RPMI8226 (cell line): ENCODE measurements at places on chromosomes 7 and 10.

GRCh38 chr10:86265895-86266259 lies 100.7 kb downstream of the GRID1 start:
- no peak for DNase-seq

DNA sequence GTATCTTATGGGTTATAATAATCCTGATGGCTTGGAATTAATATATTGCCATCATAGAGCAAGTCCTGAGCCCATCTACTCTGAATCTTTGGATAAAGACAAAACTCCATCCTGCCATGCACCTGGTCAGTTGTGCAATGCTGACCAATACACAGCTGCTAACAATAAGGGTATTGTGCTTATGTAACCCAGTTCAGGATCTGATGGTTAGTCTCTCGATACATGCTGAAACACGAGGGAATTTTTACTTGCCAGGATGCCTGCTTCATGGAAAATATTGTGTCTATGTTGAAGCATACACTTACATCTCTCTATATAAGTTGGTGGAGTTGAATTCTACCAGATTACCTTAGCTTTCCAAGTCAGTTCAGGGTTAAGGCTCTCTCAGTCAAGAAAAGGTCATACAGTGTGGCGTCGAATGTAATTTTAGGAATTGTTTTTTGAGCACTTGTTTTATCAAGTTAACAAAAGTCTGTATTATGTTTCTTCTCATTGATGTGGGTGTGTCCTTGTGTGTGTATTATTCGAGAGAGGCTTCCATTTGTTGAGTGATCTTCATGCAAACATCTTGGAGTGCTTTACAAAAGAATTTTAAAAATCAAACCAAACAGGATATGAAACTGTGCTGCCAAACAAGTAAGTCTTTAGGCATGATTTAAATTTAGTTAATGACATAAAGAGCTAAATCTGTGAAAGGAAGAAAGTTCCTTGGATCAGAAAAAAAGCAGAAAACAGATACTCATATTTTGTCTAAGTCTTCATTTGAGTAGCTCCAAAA lies 449.1 kb downstream of the SUGCT start:
- no peak for DNase-seq

GRCh38 chr7:151792086-151792485 lies 84.8 kb downstream of the PRKAG2 start:
- DNase-seq: no peak

GRCh38 chr10:133097961-133098360 lies 10.2 kb downstream of the ADGRA1 start:
- no peak for DNase-seq

GRCh38 chr7:88912852-88913251 lies 117.3 kb upstream of the TEX47 start:
- DNase-seq: no peak

DNA sequence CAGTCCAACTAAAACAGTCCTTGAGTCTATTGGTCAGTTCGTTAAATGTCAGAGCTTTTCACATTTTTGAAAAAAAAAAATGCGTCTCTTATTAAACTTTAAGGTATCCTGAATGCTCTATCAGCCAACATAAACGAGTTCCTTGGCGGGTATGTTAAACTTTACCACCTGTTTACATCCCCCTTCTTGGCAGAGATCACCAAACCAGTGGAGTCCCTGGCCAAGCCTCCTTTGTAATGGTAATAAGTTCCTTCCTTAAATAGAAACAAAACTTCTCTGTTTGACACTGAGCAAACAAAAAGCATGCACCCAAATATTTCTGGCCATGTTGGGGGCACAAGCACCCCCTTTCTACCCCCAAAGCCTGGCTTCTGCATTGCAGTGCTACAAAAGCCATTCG lies 3.2 kb downstream of the TRIL start:
- DNase-seq: no peak

DNA sequence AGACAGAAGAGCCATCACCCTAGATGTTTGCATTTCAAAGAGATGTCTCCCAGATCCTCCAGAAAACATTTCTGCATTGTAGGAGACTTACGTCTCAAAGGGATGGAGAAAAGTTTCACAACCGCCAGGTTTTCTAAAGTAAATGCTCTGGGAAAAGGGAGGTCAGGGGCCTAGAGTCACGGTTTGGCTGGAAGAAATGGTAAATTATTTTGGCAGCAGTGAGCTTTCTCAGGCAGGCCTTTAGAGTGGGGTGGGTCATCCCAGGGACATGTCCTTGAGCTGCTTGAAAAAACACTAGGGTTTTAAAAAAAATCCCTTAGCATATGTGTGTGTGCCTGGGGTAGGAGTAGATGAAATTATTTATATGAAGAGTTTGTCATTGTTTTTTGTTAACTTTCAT lies 728.8 kb downstream of the TYW1 start:
- no peak for DNase-seq

DNA sequence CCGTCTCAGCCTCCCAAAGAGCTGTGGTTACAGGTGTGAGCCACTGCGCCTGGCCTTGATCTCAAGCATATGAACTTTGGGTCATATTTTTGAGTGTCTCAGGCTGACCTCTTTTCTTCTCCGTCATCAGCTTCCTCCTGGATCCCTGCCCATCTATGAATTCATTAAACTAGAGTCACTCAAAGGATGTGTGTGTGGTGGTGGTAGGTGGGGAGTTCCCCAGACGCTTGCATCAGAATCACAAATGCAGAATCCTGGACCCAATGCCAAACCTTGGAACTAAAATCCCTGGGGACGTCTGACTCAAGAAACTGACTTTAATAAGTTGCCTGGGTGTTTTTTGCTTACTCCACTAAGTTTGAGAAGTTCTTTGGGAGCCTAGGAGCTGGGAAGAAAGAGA lies 6.7 kb upstream of the CREB5 start:
- no peak for DNase-seq

- no peak for DNase-seq
Measured at GRCh38 chr7:39433550-39433949, 132.7 kb upstream of the YAE1 start.

DNA sequence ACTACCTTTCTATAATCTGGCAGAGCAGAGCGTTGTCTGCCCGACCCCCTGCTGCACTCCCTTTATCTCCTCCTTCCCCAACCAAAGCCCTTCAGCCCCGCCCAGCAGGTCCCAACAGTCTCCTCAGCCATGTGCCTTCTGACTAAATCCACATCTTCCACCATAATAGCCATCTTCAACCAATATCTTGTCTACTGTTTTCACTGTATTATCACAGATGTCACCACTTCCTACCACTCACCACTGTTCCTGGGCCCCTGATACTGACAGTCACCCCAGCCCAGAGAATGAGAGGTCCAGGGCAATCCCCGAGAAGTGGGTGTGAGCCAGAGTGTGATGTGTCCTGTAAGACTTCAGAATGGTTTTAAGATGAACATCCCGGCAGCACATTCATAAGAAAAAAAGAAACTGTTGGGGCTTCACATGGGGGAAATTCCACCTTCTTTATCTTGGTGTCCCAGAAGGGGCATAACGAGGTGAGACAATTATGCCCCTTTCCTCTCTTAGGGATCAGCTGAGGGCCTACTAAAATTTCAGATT lies 25.3 kb downstream of the CCDC6 start:
- DNase-seq: no peak

- no peak for DNase-seq
Measured at GRCh38 chr10:125535559-125535958, 147.4 kb downstream of the TEX36 start.

DNA sequence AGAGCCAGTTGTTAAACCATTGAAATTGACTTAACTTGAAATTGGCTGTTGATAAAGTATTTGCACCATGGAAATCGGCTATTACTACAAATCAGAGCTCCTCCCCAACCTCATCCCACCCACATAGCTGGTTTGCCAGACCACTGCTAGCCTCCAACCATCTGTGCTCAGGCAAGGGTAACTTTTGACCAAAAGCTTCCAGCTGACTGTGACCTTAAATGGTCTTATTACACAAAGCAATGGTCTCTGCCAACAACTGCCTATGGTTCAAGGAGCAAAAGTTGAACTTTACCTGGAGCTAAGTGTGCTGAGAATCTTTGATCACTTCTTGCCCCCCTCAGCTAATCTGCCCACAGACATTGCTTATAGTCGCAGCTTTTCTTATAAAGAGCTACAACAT lies 48.5 kb upstream of the ADRB1 start:
- DNase-seq: no peak

DNA sequence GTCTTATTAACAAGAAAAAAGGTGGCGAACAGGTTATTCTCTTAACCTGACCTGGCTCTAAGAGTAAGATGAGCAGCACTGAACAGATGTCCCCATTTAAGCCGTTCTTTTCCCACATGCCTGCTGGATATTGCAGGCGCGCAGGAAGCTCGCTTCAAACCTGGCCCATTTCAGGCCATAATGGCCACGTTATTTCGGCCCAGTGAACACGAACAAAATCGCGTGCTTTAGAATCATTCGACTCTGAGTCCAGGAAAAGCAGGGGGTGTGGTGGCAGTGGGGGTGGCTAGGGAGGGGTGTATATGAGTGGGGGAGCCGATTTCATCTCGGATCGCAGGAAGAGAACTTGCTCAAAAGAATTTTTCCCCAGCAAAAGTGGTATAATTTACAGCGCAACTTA lies 6.6 kb upstream of the SP8 start:
- no peak for DNase-seq

DNA sequence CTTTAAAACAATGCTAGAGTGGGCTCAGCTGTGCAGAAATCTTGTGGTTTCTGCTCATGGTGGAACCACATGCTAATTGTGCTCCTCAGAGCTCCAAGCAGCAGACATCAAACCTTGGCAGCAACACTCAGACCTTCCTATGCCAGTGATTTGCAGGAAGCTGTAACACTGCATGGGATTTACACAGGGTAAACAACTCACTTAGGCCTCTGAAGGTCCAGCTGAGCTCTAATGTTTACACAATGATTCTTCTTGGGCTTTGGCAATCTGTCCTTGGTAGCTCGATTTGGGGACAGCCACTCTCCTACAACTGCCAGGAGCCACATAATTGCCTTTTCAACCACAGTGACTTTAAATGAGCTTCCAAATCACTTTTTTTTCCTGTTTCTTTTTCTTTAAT lies 97.7 kb upstream of the PDLIM1 start:
- no peak for DNase-seq

- DNase-seq: no peak
Measured at GRCh38 chr10:127872871-127873600, 19.7 kb downstream of the CLRN3 start.

- no peak for DNase-seq
Measured at GRCh38 chr7:150393325-150393724, 14.2 kb downstream of the ZNF775 start.

DNA sequence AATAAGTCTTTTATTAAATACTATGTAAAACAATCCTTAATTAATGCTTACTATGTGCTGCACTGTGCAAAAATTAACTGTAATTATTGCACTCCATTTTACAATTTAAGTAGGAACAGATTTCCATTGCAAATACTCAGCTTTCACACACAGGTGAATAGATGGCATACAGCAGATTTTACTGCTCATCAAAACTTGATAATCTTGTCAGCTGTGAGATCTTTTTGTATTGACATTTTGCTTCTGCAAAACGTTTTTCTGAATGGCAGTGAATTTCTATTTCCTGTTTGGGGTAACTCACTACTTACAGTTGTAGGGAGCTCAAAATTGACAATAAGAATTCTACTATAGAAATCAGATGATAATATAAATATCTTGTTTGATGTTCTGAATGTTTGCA lies 220.0 kb upstream of the MAGI2 start:
- no peak for DNase-seq

- DNase-seq: no peak
Measured at GRCh38 chr10:132354356-132355094, 22.5 kb downstream of the LRRC27 start.

DNA sequence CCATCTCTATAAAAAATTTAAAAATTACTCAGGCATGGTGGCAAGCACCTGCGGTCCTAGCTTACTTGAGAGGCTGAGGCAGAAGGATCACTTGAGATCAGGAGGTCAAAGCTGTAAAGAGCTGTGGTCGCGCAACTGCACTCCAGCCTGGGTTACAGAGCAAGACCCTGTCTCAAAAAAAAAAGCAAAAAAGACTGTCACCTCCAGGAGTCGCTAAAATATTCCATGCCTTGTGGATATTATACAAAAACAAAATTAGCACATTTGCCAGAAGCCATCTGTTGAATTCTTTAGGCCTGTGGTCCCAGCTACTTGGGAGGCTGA lies 87.0 kb upstream of the SDK1 start:
- DNase-seq: no peak

- no peak for DNase-seq
Measured at GRCh38 chr7:157392256-157393037, 55.6 kb downstream of the DNAJB6 start.

DNA sequence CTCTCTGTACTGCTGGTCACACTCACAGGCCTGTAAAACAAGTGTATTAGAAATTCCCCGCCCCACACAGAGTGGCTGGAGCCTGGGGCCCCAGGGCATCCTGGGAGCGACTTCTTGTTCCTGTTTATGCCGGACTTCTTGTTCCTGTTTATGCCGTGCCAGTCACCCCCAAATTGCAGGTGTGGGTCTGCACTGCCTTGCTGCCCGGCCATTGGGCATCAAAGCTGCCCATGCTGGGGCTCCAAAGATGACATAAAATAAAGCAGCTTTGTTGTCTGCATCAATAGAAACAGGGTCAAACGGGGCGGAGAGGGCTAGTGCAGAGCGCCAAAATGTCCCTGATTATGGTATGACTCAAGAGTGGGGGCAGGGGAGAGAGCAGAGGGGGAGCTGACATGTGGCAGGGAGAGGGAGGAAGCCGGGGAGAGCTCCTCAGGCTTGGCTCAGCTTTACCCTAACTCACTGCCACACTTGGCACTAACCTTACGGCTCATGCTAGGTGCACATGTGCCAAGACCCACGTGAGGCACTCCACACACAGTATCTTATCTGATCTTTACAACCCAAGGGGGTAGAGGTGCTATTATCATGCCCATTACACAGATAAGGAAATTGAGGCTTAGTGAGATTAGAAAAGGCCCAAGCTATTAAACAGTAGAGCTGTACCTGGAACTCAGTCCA lies 98.4 kb downstream of the PIP4K2A start:
- DNase-seq: peak; percentile 74

- DNase-seq: no peak
Measured at GRCh38 chr7:145909991-145910513, 206.5 kb upstream of the CNTNAP2 start.

GRCh38 chr10:4053940-4054339 lies 268.9 kb upstream of the KLF6 start:
- DNase-seq: no peak

GRCh38 chr7:91551377-91552175 lies 287.3 kb downstream of the FZD1 start:
- no peak for DNase-seq

- no peak for DNase-seq
Measured at GRCh38 chr10:112815269-112816032, 134.6 kb upstream of the TCF7L2 start.

DNA sequence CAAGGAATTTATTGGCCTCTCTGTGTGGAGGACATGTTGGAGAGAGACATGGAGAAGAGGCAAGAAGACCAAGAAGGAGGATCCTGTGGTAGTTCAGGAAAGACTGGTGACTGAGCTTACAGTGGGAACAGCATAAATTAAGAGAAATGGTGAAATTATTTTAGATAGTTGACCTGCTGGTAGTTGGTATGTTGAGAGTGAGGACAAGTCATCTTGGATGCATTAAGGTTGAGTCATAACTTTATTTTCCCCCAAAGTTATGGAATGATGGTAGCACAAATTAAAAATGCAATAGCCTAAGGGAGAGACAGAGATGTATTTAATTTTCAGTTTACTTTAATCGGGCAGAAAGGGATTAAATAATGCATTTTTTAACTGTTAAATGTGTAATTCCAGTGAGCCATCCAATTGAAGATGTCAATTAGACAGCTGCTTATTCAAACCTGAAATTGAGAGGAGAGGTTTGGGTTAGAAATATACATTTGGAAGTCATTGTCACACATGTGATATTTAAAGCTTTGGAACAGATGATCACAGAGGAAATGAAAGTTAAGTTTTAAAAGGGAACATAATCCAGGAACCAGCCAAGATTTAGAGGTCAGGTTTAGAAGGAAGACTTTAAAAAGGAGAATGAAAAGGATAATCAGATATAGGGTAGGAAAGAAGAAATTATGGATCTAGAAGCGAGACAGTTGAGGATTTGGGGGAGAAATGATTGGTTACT lies 80.6 kb downstream of the DGKB start:
- no peak for DNase-seq
